Retina (tissue), 1 donor: ENCODE measurements at places on chromosomes 12 and 14.

DNA sequence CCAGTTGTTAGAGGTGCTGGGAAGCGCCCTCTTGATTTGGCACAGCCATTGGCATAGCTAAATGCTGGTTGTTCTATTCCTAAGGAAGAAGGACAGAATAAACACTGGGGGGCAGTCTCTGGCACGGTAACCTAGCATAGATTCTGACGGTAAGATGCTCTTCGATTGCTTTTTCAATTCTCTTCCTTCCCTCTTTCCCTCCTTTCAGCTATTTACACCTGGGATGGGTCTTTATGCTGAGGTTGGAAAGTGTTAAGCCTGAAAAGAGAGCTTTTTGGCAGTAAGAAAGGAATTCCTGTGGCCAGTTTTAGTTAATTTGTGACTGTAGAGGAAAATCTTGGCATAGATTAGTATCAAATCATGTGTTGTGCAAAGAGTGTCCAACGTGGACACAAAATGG is 162.8 kb downstream of the SNAPC1 start:
- no peak for DNase-seq

DNA sequence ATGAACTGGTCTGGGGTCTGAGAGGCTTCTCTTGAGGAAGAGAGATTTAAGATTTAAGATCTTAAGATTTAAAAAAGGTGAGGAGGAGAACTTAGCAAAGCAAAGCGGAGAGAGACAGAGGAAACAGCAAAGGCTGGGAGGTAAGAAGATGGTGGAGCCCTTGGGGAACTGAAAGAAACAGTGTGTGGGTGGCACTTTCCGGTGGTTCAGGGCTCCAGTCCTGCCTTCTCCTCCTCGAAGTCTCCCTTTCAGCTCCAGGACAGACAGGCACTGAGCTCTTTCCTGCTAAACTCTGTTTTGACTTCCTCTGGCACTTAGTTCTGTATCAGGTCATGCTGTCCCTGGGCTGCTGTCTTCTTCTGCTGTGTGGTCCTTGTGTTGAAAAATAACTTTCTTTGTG is 298.7 kb upstream of the SRRM4 start:
- no peak for DNase-seq

GRCh38 chr14:105888784-105889665 is 362.6 kb downstream of the TMEM121 start:
- DNase-seq: no peak

- no peak for DNase-seq
These were observed 24.4 kb downstream of the SLC8B1 start for GRCh38 chr12:113310489-113310888.

DNA sequence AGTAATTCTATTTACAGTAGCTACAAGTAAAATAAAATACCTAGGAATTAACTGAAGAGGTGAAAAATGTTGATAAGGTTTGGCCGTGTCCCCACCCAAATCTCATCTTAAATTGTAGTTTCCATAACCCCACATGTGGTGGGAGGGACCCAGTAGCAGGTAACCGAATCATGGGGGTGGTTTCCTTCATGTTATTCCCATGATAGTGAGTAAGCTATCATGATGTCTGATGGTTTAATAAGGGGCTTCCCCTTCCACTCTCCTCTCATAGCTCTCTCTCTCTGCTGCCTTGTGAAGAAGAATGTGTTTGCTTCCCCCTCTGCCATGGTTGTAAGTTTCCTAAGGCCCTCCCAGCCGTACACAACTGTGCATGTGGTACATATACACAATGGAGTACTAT is 1170.7 kb downstream of the BCL11B start:
- DNase-seq: no peak

GRCh38 chr12:14701809-14702568 is 5.6 kb upstream of the GUCY2C start:
- no peak for DNase-seq
